ENCODE measurements at places on chromosomes 7 and 10.
A peak's percentile ranks its signal among the peaks of the same experiment; 100 is the strongest.

DNA sequence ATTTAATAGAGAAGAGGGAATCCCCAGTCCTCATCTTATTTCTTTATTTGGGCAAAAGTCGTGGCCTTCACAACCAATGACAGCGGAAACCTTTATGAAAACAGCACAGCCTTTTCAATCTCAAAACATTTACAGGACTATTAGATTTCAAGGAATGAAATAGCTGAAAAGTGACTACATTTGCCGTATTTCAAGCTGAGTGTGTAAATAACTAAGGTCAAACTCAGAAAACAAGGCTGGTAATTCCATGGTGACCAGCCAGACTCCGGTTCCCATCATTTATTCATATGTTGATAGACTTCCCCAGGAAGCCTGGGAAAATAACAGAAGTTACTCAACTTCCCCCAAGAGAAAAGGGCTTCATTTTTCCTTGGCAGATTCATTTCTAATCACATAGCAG, 457.3 kb upstream of the NFE2L3 start:
- no peak for DNase-seq

DNA sequence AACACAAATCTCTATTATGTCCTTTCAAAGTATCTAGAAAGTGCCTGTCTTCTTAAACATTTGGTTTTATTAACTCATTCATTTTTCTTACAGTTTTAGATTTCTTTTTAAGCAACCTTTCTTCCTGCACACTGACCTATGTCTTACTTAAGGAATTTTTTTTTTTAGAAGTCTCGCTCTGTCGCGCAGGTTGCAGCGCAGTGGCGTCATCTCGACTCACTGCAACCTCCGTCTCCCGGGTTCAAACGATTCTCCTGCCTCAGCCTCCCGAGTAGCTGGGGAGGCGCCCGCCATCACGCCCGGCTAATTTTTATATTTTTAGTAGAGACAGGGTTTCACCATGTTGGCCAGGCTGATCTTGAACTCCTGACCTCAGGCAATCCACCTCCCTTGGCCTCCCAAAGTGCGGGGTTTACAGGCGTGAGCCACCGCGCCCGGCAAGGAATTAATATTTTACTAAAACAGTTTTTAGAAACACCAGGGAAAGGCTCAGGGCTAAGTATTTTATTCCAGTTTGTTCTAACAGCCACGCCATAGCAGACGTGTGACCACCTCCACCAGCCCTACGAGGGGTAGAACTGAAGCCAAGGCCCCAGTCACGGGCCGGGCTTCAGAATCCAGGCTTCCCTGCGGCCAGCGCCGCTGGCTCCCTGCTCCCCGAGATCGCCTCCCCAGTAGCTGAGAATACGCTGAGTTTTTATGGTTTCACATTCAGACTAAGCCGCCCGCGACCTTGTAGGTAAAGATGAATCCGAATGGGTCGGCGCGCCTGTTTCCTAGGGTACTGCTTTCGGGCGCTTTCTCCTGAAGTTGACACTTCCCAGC, 941 bp upstream of the LUC7L2 start:
- DNase-seq: no peak

DNA sequence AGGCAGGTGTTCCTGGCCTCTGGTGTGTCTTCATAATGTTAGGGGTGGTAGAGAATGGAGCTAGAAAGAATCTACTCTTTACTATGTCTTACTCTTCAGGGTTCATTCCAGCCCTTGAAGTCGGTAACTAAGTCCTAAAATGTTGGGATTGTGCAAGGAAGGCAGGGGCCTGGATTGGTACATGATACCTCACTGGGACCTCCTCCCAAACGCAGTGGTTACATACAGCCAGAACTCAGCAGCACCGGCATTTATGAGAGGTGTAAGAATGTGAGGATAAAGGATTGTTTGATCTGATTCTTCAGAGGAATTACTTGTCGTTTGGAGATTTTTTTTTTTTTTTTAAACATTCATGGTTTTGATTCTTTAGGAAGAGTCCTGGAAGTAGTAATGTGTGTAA, 6.9 kb downstream of the COMTD1 start:
- no peak for DNase-seq

DNA sequence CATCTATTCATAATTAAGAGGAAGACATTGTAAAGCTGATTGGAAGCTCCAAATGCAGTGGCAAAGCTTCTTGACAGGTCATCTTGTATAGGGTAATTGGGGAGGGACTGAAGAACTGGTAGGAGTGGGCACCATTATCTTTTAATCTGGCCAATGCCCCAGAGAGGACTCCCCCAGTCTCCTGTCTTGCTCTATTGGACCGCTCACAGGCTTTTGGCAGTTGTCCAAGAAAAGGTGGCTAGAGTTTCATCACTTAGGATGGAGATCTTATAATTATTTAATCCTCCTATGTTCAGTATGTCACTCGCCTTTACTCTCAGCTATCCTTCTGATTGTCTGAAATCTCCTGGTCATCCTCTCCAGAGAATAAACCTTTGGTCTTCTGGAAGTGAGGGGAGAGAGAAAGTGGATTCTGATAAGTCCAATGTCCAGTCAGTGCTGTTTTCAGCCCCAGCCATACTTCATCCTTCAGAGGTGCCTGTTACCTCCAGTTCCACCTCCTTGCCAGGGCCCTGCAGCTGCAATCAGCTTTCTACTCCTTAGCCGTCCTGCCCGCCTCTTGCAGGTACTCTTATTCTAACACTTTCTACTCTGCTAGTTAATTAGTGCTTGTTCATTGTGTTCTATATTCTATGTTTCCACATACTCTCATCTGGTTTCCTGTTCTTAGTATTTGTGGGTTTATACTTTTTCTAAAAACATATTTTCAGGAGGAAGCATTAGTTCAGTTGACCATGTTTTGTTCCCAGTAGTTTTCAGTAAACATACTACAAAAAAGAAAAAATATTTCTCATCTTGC, 241.6 kb downstream of the NSUN6 start:
- DNase-seq: no peak

DNA sequence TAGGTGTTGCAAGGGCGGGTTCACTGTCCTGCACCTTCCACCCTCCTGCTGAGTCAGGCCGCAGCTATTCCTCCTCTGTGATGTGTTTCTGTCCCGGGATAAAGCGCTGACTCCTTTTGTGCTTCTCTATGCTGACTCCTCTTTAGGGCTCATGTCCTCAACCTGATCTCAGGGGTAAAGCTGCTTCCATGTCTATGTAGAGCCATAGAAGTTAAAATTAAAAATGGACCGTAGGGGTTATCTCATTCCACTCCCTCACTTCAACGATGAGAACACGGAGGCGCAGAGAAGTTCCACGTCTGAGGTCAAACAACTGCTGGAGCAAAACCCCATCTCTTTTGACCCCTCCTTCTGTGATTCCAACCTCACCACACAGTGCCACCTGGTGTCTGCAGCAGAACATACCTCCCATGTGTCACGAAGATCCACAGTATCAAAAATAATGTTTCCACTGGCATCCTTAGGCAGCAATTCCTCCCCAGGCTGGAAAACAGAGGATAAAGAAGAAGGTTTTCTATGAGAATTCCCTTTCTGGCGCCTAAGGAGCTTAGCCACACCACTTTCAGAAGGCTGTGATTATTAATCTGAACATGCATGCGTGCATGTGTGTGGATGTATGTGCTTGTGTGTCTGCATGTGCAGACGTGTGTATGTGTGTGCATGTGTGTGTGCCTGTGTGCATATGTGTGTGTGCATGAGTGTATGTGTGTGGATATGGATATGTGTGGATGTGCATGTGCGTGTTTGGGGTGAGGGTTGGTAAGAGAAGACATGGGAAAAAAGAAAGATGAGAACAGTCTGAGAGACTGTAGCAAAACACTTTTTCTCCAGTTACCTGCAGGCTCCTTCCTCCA, 81.2 kb upstream of the UCN3 start:
- DNase-seq: no peak

DNA sequence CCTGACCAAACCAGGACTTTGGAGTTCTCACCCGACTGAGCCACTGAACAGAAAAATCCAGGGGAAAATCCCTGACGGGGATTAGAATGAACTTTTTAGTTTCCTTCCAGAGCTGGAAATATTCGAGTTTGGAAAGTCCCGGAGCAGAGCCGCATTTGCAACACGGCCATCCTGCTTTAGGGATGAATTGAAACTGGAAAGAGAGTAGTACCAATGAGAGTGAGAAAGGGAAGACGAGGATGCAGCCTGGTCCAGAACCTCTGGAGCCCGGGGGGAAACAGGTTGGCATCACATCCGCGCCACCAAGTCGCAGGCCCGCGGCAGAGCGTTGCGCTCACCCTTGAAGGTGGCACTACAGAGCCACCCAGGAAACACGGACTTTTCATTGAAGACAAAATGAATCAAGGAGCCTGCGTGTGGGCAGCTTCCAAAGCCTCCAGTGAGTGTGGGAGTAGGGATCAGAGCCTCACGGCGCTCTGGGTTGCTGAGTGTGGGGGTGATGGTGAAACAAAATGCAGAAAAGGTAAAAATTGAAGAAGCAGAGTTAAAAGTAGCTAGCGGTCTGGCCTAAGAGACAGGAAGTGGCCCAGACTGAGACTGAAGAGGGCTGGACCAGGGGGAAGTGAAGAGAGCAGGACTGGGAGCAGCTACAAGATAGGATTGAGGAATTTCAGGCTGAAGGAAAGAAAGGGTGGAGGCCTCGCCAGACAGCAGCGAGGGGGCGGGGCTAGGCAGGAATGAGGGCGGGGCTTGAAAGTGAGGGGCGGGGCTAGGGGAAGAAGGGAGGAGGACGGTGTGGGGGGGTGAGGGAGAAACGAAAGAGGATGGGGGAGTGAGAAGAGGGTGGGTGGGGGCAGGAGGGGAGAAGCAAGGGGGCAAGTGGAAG, 1.8 kb downstream of the SMURF1 start:
- peak; percentile 53 for DNase-seq

DNA sequence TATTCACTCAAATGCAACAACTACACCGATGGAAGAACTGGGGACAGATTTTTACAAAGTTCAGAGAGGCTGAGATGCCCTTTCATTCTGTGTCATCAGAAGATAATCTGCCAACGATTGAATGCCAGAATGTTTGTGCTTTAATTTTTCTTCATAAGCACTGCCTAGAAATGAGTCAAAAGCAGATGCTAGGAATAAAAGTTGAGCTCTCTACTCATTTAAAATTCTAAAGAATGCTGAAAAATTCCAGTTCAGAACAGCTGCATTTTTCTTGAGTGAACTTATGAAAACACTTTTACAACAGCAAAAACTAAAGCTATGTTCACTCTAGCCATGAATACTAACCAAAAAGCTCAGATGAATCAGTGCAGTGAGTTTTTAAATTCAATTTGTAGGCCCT, 22.3 kb upstream of the FAM133B start:
- DNase-seq: no peak

- DNase-seq: no peak
Observed at GRCh38 chr7:158054611-158055010, 533.0 kb downstream of the PTPRN2 start.

DNA sequence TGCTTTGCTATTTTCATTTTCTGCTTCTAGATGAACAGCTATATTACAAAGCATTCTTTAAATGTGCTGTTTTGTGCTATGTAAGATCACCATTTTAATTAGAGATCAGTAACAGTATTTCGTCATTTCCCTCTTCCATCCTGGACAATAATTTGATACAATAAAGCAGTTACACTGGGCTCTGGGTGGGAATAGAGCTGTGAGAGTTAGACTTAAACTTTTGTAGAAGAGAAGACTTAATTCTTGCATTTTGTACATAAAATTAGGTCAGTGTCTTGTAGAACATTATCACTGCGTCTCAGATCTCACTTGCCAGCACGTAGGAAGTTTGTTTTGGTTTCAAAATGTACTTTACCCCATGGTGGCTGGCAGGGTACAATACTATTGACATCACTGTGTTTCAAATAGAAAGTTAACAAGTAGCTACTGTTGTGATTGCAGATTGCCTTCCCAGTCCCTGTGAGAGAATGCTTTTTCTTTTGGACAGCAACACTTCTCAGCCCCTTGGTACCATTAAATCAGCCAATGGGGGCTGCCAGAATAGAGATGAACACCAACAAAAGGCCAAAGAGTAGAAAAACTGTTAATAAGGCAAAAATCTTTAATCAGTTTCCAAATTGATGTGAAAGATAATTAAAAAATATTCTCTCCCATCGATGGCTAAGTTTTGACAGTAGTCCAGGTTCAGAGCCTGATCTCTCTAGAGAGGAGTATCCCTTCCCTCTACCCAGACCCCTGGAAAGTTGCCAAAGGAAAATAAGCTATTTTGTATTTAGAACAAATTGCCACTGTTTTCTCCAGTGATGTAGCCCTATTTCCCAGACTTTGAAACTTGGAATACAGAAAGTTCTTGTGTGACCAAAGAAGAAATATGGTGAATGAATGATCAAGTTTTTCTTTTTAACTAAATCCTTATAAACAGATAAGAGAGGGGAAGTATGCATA, 35.1 kb downstream of the SMNDC1 start:
- no peak for DNase-seq

- no peak for DNase-seq
Observed at GRCh38 chr7:13627455-13627854, 362.0 kb downstream of the ETV1 start.

DNA sequence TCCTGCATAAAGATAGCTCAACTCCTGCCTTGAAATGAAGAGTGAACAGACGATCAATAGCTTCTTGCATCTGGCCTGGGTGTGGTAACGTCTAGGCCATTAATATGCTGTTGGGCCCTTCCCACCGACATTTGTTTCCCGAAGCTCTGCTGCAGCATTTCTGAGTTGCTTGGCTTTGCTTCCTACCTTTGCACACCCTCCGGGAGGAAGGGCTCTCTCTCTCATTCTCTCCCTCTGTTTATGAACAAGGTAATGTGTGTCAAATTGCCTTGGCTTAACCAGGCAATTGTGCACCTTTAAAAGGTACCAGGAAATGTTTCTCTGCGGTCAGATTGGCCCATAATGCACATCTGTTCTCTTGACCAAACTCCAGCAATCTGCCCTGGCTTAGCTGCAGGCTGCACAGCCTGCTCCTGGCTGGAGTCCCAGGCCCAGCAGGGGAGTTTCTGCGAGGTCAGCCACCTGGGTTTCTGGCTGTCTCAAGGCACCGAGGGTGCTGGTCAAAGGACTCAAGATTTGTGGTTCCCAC, 223.7 kb downstream of the SNX10 start:
- DNase-seq: no peak

DNA sequence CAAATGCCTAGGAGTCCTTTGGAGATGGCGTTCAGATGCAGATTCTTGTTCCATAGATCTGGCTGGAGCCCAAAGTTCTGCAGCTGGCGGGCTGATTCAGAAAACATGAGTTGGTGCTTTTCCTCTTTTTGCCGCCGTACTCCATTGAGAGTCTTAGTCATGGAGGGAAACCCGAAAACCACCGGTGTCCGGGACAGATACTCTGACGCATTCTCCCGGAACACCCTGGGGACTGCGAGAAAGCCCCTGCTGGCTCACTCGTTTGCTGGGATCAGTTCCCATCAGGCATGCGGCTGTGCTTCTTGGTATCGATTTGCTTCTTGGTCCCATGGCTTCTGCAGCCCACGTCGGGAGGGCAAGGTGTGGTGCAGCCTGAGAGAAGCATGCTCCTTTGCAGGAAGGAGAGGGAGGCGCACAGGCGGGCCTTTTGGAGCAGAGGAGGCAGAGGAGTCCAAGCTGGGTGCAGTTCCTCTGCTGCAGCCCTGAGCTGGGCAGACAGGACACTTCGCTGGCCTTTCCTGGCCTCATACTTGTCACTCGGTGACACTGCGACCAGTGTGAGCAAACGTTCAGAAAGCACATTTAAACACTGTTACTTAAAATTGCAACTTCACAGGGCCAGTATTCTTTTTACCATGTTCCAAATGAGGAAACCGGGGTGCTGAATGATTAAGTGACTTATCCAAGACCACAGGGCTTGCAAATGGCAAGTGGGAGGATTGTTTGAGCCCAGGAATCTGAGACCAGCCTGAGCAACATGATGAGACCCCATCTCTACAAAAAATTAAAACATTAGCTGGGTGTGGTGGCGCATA, 30.6 kb upstream of the PFKFB3 start:
- no peak for DNase-seq

Measured in stimulated activated CD4-positive, alpha-beta T cell treated with anti-CD3 and anti-CD28 coated beads, Interleukin-15, amount 100 ng/mL, for 1 hour (primary cell).